ENCODE measurements at places on chromosomes 1 and 21.
A peak's percentile ranks its signal among the peaks of the same experiment; 100 is the strongest.

DNA sequence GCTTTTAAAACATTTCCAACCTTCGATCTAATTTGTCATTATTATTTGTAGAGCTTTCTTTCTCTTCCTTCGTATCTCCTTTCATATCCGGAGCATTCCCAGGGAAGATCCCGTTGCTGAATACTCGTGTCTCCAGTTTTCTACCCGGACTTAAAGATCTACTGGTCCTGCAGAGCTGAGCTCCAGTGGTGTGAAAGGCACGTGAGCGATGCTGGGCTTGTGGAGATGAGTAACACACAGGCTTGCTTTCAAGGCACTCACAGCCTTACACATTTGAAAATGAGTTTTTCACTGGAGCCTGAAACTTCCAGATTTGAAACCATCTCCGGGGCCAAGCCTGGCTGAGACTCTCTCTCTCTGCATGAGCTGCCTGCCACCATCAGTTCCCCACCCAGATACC lies 428.3 kb downstream of the KIF26B start:
- DNase-seq, result no peak

GRCh38 chr21:42839271-42840231 lies 39.8 kb downstream of the WDR4 start:
- no peak for DNase-seq

- DNase-seq, result no peak
These were observed 28.5 kb downstream of the MAB21L3 start for GRCh38 chr1:116139592-116140134.

- no peak for DNase-seq
These were observed 68.4 kb downstream of the ST6GALNAC3 start for GRCh38 chr1:76142771-76143540.

DNA sequence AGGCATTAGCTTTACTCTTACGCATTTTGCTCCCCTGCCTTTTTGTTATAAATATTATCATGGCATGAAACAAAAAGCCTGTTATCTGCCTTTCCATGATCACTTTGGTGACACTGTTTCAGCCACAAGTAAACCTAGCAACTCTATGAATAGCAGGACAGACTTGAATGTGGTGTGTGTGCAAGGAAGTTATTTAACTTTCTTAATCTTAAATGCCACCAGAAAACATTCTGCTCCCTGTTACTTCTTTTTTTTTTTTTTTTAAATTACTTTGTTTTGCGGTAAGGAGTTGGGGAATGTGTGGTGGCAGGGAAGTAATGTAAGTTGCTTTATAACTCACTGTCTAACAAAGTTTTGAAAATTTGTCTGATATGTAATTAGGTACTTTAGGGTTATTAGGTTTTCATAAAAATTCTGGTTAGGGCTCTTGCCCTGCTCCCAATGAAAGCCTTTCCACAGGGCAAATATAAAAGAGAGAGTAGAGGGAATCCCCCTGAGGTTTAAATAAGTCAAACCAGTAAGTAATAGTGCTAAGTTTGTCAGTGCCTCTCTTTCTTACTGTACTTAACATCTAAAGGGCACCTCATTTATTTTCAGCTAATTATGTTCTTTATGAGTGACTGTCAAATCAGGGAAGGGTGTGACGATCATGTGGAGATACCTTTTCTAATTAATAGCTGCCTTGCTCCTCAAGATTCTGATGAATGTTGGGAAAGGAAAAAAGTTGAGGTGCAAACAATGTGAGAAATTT lies 39.5 kb downstream of the RASAL2 start:
- DNase-seq, result no peak

- DNase-seq, result no peak
These were observed 40.6 kb upstream of the CYP2J2 start for GRCh38 chr1:59967141-59967697.

DNA sequence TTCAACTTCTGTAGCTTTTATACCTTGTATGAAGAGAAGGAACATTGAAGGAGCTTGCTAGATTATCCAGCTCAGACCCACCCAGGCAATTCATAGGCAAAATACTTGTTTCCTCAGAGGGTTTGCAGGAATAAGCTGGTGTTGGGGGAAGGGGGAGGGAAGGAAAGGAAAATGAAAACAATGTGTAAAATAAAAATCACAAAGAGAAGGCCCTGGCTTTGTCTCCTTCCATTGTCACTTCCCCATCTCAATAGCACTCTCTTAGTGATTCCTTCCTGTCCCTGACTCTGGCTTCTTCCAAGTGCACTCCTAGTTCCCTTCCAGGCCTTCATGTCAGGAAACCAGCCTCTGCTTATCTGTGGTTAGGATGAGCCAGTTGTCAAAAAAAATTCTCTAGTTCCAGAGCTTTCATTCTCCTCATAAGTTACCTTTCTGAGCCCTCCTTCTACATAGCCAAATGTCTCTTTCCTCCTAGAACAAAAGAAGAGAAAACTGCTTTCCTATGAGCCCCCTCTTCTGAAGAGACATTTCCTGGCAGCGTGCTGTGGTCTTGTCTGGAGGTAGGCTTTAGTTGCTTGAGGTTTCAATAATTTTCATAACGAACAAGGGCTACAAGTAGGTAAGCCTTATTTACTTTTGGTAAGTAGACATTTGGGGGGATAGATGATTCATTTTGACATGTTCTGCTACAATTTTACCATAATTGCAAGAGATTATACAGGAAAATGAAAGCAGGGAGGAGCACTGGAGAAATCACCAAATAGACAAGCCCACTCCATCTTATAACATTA lies 45.7 kb downstream of the FASLG start:
- DNase-seq, result no peak

GRCh38 chr21:16211339-16212303 lies 481.8 kb downstream of the USP25 start:
- no peak for DNase-seq

- DNase-seq, result no peak
These were observed 93.2 kb upstream of the HNRNPU start for GRCh38 chr1:244957525-244957924.

DNA sequence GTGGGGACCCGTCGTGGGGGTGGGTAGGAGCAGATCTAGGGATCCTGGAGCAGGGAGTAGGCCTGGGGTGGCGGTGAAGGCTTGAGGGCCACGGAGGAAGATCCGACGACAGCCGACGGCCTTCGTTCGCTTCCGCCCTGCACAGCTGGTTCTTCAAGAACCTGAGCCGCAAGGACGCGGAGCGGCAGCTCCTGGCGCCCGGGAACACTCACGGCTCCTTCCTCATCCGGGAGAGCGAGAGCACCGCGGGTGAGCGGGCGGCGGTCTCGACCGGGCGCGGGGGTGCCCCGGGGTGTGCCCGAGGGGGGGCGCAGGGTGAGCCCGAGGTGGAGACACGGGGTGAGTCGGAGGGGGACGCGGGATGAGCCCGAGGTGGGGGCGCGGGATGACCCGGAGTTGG lies 16.5 kb upstream of the HDAC1 start:
- no peak for DNase-seq

DNA sequence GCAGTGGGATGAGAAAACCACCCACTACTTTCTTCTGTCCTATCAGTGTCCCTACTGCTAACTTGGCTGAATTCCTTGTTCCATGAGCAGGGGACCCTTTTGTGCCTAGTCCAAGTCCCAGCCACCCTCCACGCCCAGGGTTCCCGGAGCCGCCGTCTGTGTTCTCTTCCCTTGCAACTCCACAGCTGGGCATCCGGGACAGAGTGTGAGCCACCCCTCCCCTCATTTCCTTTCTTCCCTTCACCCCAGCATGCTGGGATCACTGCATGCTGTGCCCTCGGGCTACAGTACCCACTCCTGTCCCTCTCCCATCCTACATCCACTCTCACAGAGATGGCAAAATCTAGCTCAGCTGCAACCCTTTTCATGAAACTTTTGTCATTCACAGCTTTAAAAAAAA lies 44.5 kb downstream of the PGBD5 start:
- no peak for DNase-seq

- DNase-seq, result no peak
These were observed 133.2 kb upstream of the ZBTB40 start for GRCh38 chr1:22318279-22318981.

DNA sequence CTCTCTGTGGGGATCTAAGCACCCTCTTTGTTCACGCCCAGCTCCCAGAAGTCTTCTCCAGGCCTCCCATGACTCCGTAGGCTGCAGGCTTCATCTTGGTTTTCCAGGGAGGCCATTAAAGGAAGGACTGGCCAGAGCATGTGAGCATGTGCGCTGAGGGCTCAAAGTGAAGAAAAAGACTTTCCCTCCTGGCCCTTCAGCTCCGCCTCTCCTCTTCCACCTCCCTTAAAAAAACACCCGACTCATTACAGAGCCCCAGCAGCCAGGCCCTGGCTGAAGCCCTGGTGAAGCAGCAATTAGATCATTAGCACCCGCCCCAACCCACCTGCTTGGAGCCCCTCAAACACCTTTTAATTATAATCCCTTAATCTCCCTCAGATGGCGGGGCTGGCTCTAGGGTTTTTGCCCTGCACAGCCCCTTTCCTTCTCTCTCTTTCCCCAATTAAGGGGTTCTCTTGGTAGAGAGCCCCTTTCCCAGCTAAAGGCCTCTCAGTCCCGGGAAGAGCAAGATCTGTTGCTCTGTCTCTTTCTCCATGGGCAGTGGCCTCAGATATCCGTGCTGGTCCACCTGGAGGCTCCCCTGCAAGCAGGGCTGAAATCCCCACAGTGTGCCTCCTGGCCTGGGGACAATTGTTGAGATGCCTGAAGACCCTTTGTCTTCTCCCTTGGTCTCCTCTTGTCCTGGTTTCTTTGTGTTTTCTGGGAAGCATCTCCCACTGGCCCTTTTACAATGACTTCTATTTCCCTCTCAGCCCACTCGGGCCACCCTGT lies 30.5 kb downstream of the RHBG start:
- no peak for DNase-seq

DNA sequence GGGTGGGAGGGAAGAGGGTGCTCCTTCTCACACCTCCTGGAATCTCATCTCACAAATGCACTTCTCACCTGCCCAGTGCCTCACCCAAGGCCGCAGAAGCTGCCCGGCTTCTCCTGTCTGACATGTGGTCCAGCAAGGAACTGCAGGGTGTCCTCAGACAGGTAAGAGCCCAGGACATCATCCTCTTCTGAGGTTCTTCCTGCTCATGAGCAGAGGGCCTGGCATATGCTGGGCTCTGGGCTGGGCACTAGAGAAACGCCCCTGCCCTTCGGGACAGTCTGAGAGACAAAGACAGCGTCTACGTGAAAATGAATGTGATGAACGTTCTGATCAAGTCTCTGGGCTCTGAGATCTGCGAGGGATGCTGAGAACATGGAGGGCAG lies 42.4 kb downstream of the PKP1 start:
- DNase-seq, result no peak

GRCh38 chr1:9399510-9400424 lies 107.1 kb downstream of the SPSB1 start:
- no peak for DNase-seq

GRCh38 chr1:82466891-82467290 lies 666.2 kb downstream of the ADGRL2 start:
- DNase-seq, result peak; percentile 2

All from AML-193 (cell line).